ENCODE measurements at places on chromosomes 6 and 20.
A peak's percentile ranks its signal among the peaks of the same experiment; 100 is the strongest.

DNA sequence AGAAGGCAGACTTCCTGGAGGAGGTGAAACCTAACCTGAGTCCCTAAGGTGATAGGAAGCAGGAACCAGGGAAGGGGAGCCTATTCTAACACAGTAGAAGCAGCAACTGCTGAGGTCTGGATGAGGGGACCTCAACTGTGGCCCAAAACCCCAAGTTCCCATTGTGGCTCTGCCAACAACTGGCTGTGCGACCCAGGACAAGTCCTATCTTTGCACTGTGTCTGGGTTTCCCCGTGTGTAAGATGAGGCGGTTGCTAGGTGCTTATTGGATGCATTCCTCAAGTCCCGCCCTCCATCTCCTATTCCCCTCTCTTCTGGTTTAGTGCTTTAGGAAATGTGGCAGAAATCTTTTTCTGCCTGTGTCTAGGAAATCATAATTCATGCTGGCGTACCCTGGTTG, 52.2 kb upstream of the TTPAL start:
- no peaks in the 10 kb centered on the region for H3K36me3 ChIP-seq
- no peak overlapping the region for H3K4me3 ChIP-seq
- H3K4me1 ChIP-seq, result no peaks in the 10 kb centered on the region

- peaks cover 45% of the 10 kb centered on the region for H3K4me1 ChIP-seq
- DNase-seq, result no peak
- H3K4me3 ChIP-seq, result peak overlapping the region; percentile 36
- H3K27ac ChIP-seq, result no peak overlapping the region
Observed at GRCh38 chr20:63738687-63739129, 868 bp upstream of the SLC2A4RG start.

- H3K36me3 ChIP-seq, result no peaks in the 10 kb centered on the region
- no peak overlapping the region for H3K27ac ChIP-seq
- no peak overlapping the region for H3K4me3 ChIP-seq
- no peak for DNase-seq
- no peaks in the 10 kb centered on the region for H3K4me1 ChIP-seq
Observed at GRCh38 chr6:151488226-151488625, 5.6 kb upstream of the CCDC170 start.

DNA sequence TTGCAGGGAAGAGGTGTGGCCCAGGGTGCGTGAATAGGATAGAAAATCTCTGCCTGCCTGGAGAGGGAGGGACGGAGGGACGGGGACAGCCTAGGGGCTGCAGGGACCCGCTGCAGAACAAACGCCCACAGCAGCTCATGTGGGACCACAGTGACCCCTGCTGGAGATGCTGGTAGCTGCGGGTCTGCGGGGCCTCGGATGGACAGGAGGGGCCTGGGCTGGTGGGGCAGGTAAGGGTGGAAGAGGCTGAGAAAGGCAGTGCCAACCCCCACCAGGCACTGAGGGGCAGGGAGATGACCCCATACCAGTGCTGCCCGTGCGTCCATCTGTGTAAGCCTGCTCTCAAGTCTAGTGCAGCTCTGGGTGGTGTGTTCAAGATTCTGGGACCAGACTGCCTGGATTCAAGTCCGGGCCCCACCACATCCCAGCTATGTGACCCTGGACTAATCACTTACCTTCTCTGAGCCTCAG, 39.4 kb downstream of the KIAA1755 start:
- H3K4me1 ChIP-seq, result peaks cover 8% of the 10 kb centered on the region
- peak; percentile 67 for DNase-seq
- peaks cover 17% of the 10 kb centered on the region for H3K27me3 ChIP-seq
- no peak overlapping the region for H3K4me3 ChIP-seq
- no peak overlapping the region for H3K27ac ChIP-seq

- peak within 1 kb of the TSS; percentile 100 for H3K27ac ChIP-seq
- DNase-seq, result peak; percentile 89
- no peaks in the 10 kb centered on the region for H3K27me3 ChIP-seq
- peak within 1 kb of the TSS; percentile 94 for H3K4me3 ChIP-seq
Observed at GRCh38 chr20:46117704-46118467, at the start of gene CD40. Gene CD40, plus strand, starts transcription at chr20:46118314. Its CDS starts 30 bp downstream, at chr20:46118344.

GRCh38 chr6:586553-586952, 70.3 kb downstream of the HUS1B start:
- peaks cover 33% of the 10 kb centered on the region for H3K36me3 ChIP-seq
- H3K27me3 ChIP-seq, result no peaks in the 10 kb centered on the region
- H3K27ac ChIP-seq, result no peak overlapping the region
- H3K4me3 ChIP-seq, result no peak overlapping the region
- H3K4me1 ChIP-seq, result no peaks in the 10 kb centered on the region

- peak overlapping the region; percentile 53 for H3K27ac ChIP-seq
- H3K4me3 ChIP-seq, result peak overlapping the region; percentile 57
- DNase-seq, result no peak
- peaks cover 10% of the 10 kb centered on the region for H3K27me3 ChIP-seq
- peaks cover 26% of the 10 kb centered on the region for H3K4me1 ChIP-seq
- no peaks in the 10 kb centered on the region for H3K36me3 ChIP-seq
Observed at GRCh38 chr6:6712449-6713403, 124.2 kb downstream of the LY86 start.

- H3K4me3 ChIP-seq, result no peak overlapping the region
- H3K27me3 ChIP-seq, result no peaks in the 10 kb centered on the region
- peaks cover 25% of the 10 kb centered on the region for H3K36me3 ChIP-seq
- DNase-seq, result no peak
Observed at GRCh38 chr6:3138341-3138740, 19.0 kb downstream of the TUBB2A start.

DNA sequence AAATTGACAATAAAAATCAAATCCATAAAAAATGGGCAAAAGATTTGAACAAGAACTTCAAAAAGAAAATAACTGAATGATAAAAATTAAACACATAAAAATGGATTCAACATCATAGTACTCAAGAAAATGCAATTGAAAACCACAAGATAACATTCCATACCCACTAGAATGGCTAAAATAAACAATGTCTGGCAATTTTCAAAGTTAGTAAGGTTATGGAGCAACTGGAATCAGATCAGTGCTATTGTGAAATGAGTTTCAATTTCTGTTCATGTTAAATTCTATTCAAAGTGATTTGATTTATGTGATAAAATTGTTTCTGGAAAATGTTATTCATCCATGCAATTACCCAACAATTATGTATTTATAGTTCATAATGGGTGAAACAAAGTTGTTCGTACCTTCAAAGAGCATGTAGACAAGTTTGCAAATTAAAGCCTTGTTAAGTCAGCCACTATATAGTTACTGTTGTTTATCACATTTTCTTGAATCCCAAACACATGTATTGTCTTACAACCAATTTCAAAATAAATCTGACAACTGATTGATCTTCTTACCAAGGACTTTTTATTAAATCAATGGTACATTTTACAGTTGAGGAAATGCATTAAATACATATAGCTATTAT, 151.5 kb upstream of the CENPW start:
- no peaks in the 10 kb centered on the region for H3K27me3 ChIP-seq
- no peak for DNase-seq
- H3K4me1 ChIP-seq, result no peaks in the 10 kb centered on the region
- H3K27ac ChIP-seq, result no peak overlapping the region

GRCh38 chr6:63730311-63730710, 94.7 kb downstream of the PHF3 start:
- no peaks in the 10 kb centered on the region for H3K36me3 ChIP-seq
- DNase-seq, result no peak
- no peak overlapping the region for H3K27ac ChIP-seq
- no peaks in the 10 kb centered on the region for H3K27me3 ChIP-seq

GRCh38 chr6:143478479-143479062, 28.0 kb downstream of the PEX3 start:
- no peak overlapping the region for H3K27ac ChIP-seq
- peaks cover 20% of the 10 kb centered on the region for H3K4me1 ChIP-seq
- no peak overlapping the region for H3K4me3 ChIP-seq
- H3K36me3 ChIP-seq, result peaks cover 33% of the 10 kb centered on the region
- no peak for DNase-seq
- H3K27me3 ChIP-seq, result no peaks in the 10 kb centered on the region

DNA sequence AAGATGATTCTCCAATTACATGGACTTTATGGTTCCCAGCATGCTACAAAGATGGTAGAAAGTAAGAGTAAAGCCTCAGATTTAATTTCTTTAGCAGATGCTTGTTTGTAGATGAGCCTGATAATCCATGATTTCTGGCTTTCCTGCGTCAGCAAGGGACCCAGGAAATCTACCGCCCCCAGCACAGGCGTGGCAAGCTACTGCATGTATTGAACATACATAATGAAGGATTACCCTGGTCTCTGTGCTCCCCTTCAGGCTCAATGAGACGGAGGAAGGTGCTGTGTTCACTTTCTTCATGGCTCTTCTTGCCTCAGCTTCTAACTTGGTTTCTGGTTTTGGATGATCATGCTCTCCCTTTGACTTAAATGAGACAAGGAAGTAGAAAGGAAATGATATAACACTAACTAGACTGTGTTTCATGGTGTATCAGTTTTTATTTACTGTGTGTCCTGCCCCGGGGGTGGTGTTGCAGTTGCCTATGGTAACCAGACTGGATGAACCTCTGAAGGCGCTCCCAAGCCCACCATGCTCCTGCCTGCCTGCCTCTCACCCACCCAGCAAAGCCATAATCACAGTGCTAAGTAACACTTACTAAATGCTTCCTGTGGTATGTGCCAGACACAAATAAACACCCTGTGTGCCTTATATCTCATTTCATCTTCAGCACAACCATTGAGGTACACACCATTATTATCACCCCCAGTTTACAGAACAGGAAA, 17.9 kb downstream of the GCM1 start:
- no peak overlapping the region for H3K27ac ChIP-seq
- DNase-seq, result no peak
- peaks cover 5% of the 10 kb centered on the region for H3K36me3 ChIP-seq
- no peaks in the 10 kb centered on the region for H3K27me3 ChIP-seq
- H3K4me1 ChIP-seq, result no peaks in the 10 kb centered on the region
- H3K4me3 ChIP-seq, result no peak overlapping the region
